Fibroblast of mammary gland (primary cell): ENCODE measurements at places on chromosomes 4 and X.
A peak's percentile ranks its signal among the peaks of the same experiment; 100 is the strongest.

DNA sequence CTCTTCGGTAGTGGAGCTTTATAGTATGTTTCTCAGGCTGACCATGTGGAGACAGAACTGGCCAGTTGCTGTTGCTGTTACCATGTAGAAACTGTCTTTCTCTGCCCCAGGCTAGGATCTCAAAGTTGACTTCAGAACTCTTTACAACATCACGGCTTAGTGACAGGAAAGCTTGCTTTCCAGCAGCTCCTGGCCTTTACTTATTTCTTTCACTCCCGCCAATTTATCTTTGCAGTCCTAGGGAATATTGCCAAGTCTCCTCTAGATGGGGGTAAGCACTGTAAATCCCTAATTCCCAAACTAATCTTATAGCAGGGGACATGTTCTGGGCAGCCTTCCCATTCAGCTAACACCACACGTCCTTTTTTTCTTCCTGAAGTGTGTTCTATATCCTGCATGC lies 631.6 kb downstream of the SPRY1 start:
- no peak for DNase-seq

GRCh38 chr4:88792821-88793220 lies 95.2 kb upstream of the NAP1L5 start:
- peak; percentile 45 for DNase-seq

DNA sequence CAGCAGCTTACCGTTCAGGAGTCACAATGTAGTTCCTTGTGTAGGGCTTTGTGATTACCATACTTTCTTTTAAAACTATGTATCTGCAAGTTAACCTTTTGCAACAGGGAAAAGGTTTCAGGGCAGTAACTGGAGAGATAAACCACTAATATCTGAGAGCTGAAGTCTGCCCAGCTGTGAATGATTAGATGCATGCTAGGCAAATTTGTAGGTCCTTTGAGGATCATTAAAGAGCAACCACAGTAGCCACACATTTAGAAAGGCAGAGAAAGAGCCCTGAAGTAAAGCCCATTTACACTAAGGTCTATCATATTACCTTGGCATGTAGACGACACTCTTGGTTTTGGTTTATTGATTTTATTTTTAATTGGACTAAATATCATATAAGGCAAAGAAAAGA lies 60.0 kb downstream of the ATP8A1 start:
- no peak for DNase-seq

GRCh38 chrX:56793521-56794320 lies 64.7 kb downstream of the NBDY start:
- DNase-seq, result peak; percentile 28

DNA sequence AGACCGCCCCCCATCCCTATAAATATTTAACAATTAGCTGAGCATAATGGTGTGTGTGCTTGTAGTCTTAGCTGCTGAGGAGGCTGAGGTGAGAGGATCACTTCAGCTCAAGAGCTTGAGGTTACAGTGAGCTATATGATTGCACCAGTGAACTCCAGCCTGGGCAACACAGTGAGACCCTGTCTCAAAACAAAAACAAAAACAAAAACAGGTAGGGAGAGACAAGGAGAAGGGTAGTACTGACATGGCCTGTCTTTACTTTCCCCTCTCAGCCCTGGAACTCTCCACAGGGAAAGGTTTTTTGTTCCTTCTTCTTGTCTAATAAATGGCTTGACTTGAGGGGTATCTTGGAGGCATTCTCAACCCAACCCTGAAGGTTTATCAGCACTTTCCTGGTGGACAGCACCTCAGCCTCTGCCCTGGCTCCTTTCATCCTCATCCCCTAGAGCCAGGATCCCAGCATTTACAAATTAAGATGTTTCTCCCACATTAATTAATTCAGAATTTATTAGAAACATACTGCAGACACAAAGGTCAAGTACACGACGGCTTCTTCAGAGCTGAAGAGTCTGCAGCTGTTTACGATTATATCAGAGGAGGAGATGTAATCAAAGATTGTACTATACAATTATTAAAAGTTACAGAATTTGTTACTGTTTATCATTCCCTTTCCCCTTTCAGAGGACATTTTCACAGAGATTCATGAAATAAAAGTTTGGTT lies 131.8 kb downstream of the AFF1 start:
- peak; percentile 28 for DNase-seq

- DNase-seq, result no peak
Observed at GRCh38 chrX:133085785-133086184, 11.1 kb downstream of the USP26 start.

DNA sequence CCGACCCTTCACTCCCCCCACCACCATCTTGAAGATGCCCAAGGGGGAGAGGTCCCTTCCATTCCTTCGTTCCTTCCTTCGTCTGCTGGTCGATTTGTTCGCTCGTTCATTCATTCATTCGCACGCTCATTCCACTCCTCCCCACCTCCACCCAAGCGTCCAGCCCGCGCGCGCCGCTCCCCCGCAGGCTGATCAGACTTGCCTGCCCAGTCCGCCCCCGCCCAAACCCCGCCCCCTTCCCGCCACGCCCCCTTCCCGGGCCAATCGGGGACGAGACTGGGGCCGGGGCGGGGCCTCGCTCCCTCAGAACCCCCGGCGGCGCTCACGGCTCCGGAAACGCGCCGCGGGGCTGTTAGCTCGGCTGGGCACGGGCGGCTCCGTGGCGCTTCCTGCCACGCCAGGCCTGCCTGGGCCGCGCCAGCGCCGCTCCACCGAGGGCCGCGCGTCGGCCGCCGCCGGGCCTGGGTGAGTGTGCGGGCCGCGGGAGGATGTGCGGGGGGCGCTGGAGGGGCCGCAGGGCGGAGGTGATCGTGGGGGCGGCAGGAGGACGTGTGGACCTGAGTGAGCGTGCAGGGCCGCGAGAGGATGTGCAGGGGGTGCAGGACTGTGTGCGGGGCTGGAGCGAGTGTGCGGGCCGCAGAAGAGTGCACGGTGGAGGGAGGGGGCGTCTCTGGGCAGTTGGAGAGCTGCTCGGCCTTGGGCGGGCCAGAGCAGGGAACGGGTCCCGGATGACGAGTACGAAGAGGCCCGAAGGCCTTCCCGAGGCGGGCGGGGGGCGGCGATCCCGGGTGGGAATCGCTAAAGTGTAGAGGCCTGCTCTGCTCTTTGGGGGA lies at the start of gene ZNF275:
ZNF275 (plus strand) TSS at position 333 of the 833 bp plus-strand sequence. CDS start 2,527 bp downstream, outside the sequence.
- peak; percentile 57 for DNase-seq
